Activated CD4-positive, alpha-beta T cell treated with anti-CD3 and anti-CD28 coated beads, Interleukin-2, amount 10 ng/mL, durations not matched to agents 7 days and 5 days (primary cell): ENCODE measurements at places on chromosomes 2 and 18. TPM values are rescaled to one million over a fixed set of nuclear protein-coding genes. Genes with fewer than 3 reads are reported as not detected.
A peak's percentile ranks its signal among the peaks of the same experiment; 100 is the strongest.

GRCh38 chr2:72579591-72580180 lies 246.1 kb downstream of the EXOC6B start:
- no peak overlapping the region for H3K27ac ChIP-seq
- no peak for DNase-seq
- no peaks in the 10 kb centered on the region for H3K36me3 ChIP-seq
- no peaks in the 10 kb centered on the region for H3K27me3 ChIP-seq

- peaks cover 71% of the 10 kb centered on the region for H3K4me1 ChIP-seq
- peak overlapping the region; percentile 97 for H3K4me3 ChIP-seq
- DNase-seq, result peak; percentile 45
- H3K27ac ChIP-seq, result peak overlapping the region; percentile 94
Measured at GRCh38 chr18:3012136-3013023, 564 bp downstream of the LPIN2 start.

PROKR1 gene
- total RNA-seq, result not detected

SNED1 gene
- 6.1 TPM for total RNA-seq

CLEC4F gene
- not detected for total RNA-seq

IL36RN gene
- not detected for total RNA-seq

PIEZO2 gene
- not detected for total RNA-seq

DNA sequence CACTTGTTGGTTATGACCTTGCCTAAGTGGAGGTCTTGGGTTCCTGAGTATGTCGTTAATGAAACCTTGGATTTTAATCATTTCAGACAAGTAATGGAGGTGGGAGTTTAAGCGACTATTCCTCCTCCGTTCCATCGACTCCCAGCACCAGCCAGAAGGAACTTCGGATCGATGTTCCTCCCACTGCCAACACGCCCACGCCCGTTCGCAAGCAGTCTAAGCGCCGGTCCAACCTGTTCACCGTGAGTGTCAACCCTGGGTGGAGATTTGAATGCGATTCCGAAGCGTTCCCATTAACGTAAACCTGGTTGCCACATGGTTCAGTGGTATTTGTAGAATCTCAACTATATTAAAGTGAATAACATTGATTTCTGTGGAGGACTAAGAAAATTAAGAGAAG lies 305.4 kb downstream of the AGAP1 start:
- H3K27me3 ChIP-seq, result no peaks in the 10 kb centered on the region
- no peak for DNase-seq
- no peaks in the 10 kb centered on the region for H3K4me1 ChIP-seq
- no peak overlapping the region for H3K27ac ChIP-seq
- no peak overlapping the region for H3K4me3 ChIP-seq
- no peaks in the 10 kb centered on the region for H3K36me3 ChIP-seq

DNA sequence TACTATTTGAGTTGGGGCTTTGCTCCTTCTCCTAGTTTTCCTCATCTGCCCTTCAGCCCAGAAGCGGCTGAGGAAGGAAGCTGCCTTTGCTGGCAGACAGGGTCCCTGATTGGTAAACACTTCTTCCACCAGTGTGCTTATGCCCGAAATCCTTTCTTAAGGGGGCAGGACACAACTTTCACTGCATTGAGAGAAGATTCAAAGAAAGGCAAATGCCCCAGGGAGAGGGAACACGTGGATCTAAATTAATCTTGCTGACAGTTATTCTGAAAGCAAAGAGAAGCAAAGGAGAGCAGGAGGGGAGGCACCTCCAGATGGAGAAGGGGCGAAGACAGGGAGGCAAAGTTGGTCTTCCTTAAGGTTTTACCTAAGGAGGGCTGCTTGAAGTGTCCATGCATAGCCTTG lies 92.1 kb upstream of the EFEMP1 start:
- no peaks in the 10 kb centered on the region for H3K36me3 ChIP-seq
- no peaks in the 10 kb centered on the region for H3K4me1 ChIP-seq
- peaks cover 1% of the 10 kb centered on the region for H3K27me3 ChIP-seq
- no peak overlapping the region for H3K27ac ChIP-seq

GRCh38 chr2:288758-289361 lies 969 bp upstream of the ALKAL2 start:
- peak overlapping the region; percentile 22 for H3K4me3 ChIP-seq
- H3K27ac ChIP-seq, result no peak overlapping the region
- peaks cover 50% of the 10 kb centered on the region for H3K27me3 ChIP-seq
- peaks cover 5% of the 10 kb centered on the region for H3K4me1 ChIP-seq
- no peak for DNase-seq

GRCh38 chr2:145258903-145259579 lies 739.1 kb upstream of the ZEB2 start:
- no peak overlapping the region for H3K4me3 ChIP-seq
- peaks cover 57% of the 10 kb centered on the region for H3K27me3 ChIP-seq
- peak; percentile 43 for DNase-seq
- no peaks in the 10 kb centered on the region for H3K36me3 ChIP-seq
- H3K27ac ChIP-seq, result no peak overlapping the region

DNA sequence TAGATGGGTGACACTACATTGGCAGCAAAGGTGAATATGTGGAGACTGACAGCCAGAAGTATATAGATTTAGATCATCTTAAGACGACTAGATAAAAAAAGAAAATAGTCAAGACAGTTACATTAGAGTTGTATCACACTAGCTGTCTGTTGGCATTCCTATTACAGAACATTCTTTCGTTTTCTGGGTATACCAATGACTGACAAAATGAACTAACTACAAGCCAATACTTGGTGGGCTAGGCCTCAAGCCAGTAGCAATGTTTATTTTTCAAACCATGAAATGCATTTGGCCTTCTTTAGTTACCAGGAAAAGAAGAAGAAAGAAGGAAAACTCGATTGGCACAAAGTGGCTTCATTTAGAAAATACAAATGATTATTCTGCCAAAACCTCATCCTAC lies 944.9 kb upstream of the ZEB2 start:
- H3K4me3 ChIP-seq, result no peak overlapping the region
- no peaks in the 10 kb centered on the region for H3K36me3 ChIP-seq
- H3K4me1 ChIP-seq, result no peaks in the 10 kb centered on the region

- no peaks in the 10 kb centered on the region for H3K36me3 ChIP-seq
- H3K27ac ChIP-seq, result no peak overlapping the region
- H3K4me1 ChIP-seq, result no peaks in the 10 kb centered on the region
- DNase-seq, result no peak
Measured at GRCh38 chr18:70499218-70499691, 210.4 kb downstream of the SOCS6 start.
